Testis (tissue), 5 donors: ENCODE measurements at places on chromosomes 6 and 20.

DNA sequence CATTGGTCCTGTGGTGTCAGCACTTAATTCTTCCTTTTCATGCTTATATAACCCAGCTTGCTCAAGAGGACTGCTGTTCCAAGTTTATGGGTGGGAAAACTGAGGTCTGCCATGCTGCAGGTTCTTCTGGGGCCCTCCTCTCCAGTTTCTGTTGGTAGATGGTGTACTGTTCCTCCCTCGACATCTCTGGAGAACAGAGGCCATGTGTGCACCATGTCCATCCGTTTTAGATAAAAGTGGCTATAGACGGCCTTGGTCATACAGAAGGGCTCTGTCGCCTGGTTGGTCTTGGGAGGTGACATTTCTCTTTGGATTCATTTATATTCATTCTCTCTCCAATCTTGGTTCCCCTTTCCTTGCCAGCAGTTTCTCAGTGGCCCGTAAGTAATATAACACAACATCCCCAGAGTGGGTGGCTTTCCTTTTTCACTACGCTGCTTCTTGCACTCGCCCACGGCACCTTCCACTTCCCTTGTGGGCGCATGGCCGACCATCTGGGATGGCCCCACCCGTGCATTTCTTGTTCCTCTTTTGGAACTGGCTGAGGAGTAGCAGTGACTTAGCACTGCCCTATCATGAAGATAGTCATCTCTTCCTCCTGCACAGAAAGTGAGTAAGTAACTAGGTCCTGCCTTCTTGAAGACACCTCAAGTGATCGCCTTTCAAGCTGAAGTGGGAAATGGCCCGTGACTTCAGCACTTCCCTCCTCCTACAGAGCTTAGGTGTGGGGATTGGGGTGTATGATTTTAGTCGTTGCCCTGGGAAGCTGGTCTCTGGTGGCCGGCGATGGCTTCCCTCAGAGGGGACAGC is 94.2 kb downstream of the RREB1 start:
- DNase-seq, result peak; percentile 43

DNA sequence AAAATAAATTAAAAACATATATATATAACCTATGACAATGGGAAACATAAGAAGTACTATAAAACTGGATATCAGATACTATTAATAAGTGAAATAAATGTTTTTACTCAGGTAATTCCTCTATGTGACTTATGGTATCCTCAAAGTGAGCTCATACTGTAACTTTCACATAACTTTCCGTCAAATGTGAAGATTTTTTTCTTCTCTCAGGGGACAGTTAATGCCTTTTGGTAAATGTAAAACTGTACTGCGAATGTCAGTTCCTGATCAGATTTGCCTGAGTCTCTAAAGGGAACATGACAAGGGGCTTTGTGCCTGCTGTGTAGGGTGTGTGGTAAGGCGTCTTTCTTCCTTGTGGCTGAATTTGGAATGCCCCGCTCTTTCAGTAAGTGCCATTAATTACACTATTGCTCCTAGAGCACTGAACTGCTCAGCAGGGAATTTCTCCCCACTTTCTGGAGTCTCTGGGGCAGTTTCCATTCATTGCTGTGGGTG is 271.8 kb downstream of the PRL start:
- DNase-seq, result no peak

DNA sequence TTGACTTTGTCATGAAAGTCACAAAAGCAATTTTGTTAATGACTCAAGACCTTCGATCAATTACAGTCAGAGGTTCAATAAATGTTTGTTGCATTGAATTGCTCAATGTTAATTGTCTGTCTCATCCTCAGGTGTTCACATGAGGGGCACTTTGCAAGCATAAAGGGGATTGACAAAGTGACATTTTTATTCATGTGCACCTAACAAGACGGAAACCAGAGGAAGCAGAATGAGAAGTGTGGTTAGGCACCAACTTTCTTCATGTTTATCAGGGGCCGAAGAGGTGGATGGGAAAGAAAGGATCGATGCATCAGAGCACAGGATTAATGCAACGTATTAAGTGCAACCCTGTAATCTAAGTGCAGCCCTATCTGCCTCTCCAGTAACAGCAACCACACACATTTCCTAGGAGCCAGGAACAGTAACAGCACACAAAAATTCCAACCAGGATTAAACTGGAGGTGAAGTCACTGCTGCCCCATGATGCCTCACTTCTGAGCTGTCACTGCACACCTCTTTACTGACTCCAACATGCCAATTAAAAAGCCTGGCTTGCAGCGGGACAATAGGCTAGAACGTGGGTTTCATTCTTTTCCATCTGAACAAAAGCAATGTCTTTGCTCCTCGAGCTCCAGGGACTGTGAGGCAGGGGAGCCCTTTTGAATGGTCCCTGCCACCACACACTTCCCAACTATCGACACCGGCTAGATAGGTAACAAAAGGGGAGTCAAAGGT is 262.7 kb downstream of the CD83 start:
- DNase-seq, result no peak

DNA sequence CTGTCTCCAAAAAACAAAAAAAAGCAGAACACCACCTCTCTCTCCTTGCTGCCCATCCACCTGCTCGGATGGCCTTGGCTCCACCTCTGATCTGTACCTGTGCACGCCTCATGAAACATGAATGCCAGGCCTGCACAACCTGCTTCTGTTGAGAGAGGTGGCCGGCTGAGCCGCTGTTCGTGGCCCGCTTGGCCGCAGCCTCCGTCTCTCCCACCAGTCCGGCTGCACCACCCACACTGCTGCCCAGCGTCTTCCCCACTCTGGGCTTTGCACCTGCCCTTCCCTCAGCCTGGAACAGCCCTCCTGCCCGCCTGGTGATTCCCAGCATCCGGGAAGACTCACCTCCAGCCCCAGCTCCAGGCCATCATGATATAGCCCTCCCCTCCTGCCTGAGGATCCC is 12.2 kb upstream of the ZBTB46 start:
- no peak for DNase-seq

GRCh38 chr6:169783401-169783800 is 32.0 kb downstream of the ERMARD start:
- peak; percentile 2 for DNase-seq

- DNase-seq, result no peak
Observed at GRCh38 chr6:41777551-41778285, 2.0 kb downstream of the FRS3 start.

- DNase-seq, result no peak
Observed at GRCh38 chr20:46741924-46742668, 32.6 kb downstream of the SLC2A10 start.

- DNase-seq, result no peak
Observed at GRCh38 chr6:138682704-138683527, 90.7 kb upstream of the CCDC28A start.

- DNase-seq, result peak; percentile 29
Observed at GRCh38 chr6:144418959-144419545, 133.9 kb downstream of the UTRN start.

DNA sequence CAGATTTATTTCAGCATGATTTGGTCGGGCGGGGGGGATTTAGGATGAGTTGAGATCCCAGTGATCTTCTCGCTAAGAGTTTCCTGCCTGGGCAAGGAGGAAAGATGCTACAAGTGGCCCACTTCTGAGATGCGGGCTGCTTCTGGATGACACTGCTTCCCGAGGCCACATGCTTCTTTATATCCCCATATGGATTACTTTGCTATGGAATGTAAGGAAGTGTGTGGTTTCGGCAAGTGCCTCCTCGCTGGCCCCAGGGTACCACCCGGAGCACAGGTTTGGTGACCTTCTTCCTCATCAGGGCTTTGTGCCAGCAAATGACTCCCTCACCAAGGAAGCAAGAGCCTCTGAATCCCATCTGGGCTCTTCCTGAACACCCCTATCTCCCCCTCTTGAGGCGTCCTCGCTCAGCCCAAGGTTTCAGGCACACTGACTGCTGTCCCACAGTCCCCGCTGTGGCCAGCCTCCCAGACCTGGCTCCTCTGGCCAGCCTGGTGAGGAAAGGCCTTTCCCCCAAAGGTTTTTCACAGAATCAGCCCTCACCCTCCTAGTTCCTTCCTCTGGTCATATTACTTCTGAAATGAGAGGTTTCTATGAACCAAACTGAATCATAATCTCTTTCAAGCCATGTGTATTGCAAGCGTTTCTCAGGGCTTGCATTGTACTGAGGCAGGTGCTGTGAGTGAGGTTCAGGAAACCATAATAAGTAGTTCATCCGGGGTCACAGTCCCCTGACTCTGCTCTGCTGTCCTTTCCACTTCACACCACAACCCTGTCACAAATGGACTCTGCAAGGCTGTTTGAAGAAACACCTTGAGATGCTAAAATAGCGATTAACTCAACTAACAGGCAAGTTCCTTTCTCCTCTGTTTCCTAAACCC is 41.7 kb upstream of the IL17A start:
- DNase-seq, result no peak

DNA sequence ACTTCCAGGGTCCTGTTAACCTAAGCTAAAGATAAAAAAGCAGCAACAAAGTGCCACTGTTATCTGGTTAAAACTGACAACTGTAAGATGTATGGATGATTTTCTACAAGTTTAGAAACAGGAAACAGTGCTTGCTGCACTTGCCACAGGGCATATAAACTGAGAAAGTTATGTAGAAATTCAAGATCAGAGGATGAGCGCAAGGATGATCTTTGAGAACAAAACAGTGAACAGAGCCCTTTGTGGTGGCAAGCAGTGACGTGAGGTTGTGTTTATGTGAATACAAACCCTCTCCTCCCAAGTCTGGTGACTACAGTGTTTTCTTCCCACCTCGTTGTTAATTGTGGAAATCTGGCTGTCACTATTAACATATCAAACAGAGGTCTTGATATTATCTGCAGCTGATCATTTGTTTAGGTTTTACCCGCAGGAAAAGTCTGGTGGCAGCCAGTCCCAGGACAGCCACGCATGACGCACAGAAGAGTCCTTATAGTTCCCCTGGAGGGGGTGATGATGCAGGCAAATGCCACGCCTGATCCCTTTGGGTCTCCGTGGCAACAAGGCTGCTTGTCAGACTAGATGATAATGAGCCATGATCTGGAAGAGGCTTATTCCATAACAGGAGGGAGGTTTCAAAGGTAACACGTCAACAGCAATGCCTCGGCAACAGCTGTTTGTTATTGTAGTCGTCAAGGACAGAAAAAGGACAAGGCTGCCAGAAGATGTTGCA is 43.1 kb upstream of the TNFAIP3 start:
- peak; percentile 50 for DNase-seq

DNA sequence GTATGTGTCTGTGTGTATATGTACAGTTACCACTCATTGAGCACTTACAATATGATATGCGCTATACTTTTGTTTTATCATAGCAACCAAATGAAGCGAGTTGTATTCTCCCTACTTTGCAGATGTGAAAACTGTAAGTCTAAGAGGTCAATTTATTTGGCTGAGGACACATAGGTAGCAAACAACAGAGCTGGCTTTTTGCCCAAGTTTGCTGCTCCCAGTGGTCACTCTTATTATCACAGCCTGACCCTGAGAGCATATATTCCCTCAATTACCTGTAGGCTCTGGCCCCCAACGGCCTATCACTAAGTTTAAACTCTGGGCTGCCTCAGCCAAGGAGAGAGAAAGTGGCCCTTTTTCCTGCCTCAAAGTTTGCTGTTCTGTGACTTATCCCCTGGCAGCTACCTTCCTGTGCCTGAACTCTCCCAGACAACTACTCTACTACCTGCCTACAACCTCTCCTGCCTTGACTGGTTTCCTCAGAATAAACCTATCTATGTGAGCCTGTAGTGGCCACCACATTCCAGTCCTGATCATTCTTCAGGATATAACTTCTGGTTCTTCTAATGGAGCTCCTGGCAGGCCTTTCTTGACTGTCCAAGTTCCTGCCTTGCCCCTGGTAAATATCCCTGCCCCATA is 221.8 kb downstream of the FRK start:
- peak; percentile 48 for DNase-seq

- DNase-seq, result no peak
Observed at GRCh38 chr6:20747991-20748390, 213.7 kb downstream of the CDKAL1 start.

- peak; percentile 37 for DNase-seq
Observed at GRCh38 chr6:10555625-10556309, 34.6 kb downstream of the GCNT2 start.

DNA sequence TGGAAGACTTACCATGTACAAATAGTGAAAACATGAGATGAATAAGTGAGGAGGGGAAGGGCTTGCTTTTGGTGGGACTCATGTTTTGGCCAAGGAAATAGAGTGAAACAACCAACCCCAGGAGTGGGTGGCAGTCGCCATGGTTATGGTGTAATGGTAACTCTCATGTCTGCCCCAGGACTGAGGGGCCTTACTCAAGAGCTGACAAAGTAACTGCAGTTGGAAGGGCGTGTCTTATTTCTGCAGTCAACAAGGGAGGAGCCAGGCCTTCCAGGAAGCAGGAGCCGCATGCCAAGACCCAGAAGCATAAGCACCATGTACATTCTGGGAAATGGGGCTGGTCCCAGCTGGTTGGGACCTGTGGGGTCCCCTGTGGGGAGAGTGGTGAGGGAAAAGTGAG is 108.5 kb downstream of the UNC5CL start:
- peak; percentile 24 for DNase-seq

- no peak for DNase-seq
Observed at GRCh38 chr6:116476002-116476678, 15.0 kb downstream of the CALHM6 start.

- DNase-seq, result peak; percentile 60
Observed at GRCh38 chr6:15017261-15017660, 228.6 kb upstream of the JARID2 start.

DNA sequence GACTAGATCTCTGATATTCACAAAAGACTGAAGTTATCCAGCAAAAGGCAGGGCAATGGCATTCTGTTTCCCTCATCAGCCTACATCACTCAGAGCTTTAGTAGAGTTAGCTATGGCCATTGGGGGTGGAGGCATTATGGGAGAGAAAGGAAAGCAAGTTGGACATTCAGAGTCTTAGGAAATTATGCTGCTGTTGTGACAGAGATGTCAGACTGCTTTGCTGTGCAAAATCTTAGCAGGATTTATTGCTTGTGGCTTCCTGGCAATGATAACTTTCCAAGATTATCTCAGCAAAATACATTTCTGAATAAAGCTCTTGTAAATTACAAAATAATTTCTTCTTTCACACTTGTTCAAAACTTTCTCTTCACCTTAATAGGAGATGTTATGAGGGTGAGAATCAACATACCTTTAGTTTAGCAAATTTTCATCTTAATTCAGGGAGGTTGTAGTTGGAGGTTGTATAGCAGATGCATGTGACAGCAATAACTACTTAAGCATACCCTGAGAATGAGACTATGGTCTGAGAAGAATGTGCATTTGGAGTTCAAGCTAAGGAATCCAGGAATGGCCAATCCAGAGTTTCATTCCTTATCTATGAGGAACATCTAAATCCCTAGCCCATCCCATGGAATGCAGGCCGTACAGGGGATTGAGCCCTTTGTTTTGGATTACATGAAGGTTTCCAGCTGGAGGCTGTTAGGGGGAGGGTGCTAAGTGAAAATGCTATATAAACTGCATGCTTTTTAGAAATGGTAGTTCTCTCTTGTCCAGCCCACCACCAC is 179.8 kb downstream of the HAO1 start:
- DNase-seq, result no peak

GRCh38 chr6:29017428-29017802 is 12.3 kb upstream of the ZNF311 start:
- no peak for DNase-seq

- no peak for DNase-seq
Observed at GRCh38 chr6:165864925-165865324, 201.9 kb upstream of the PDE10A start.
